Naive thymus-derived CD8-positive, alpha-beta T cell (primary cell): ENCODE measurements at places on chromosomes 5 and 9. TPM values are rescaled to one million over a fixed set of nuclear protein-coding genes. Genes with fewer than 3 reads are reported as not detected.

GRCh38 chr5:172533058-172533398 lies 78.7 kb upstream of the SH3PXD2B start:
- DNase-seq = no peak

DNA sequence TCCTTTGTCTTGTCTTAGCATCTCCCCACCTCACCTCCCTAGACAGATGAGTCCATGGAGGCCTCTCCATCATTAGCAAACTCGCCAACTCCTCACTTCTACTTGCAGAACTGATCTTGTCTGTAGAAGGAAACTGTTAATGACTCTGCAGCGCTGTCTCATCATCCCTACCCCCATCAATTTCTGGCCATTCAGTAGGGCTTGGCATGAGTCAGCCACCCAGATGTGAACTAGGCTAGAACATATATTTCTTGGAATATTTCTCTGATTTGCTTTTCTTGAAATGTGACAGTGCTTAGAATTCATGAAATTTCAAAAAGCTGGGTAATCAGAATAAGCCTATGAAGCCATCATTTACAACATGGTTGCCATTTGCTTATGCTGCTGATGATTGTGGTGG lies 1125.0 kb upstream of the DMAC1 start:
- DNase-seq = no peak

DNA sequence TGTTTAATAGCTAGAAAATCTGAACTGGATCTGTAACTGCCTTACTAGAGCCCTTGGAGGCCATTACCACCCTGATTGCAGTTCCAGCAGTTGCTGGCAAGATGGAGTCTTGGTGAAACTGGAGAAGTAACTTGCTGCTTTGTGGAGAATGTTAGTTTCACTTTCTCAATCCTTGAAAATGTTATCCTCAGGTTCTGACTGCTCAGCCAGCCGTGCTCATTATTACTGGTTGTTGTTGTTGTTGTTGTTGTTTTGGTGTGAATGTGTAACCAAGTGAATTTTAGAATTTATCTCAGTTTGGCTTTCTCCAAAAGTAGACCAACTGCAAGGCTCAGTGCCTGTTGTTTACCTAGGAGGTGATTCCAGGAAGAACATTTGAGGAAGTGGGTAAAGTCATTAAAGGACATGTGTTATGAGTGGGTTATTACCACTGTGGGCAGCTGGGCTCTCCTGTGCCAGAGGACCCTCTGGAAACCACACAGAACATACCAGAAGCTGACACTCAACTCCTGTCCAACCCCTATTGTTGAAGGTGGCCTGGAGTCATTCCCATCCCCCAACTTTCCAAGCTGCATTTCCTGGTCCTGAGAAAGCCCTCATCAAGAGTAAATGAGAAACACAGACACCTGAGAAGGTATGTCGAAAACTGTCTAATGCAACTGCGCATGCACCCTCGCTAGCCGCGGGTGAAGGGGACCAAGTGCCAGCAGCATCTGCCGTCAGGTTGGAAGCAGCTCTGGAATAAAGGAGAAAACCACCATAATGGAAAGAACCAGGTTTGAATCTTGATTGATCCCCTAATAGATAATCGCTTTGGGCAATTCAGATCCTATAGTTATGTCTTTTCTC lies 111.6 kb downstream of the CMYA5 start:
- no peak for DNase-seq

GRCh38 chr5:126636956-126637355 lies 36.2 kb downstream of the PHAX start:
- DNase-seq = no peak

- no peak for DNase-seq
Measured at GRCh38 chr5:105150323-105150722, 1587.7 kb upstream of the NUDT12 start.

- DNase-seq = no peak
Measured at GRCh38 chr5:132384506-132385050, 15.1 kb downstream of the SLC22A5 start.

DNA sequence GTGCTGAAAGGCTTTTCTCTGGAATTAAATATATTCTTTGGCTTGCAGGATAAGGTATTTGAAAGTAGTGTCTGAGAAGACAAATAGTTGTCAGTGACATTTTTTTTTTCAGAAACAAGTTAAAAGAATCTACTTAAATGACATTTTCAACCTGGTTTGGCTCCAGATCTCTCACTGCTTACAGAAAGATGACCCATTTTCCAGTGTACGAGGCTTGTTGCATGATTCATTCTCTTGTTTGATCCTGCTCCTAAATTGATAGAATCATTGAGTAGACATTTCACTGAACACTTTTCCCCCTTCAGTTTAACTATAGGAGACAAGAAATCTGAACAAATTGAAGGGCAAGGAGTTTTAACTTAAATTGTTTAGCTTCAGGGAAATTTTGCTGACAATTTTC lies 546.1 kb downstream of the ZNF608 start:
- DNase-seq = no peak

- no peak for DNase-seq
Measured at GRCh38 chr9:128824911-128825310, 4.7 kb downstream of the SPOUT1 start.

GRCh38 chr5:142756576-142756975 lies 13.6 kb upstream of the ARHGAP26 start:
- no peak for DNase-seq

DNA sequence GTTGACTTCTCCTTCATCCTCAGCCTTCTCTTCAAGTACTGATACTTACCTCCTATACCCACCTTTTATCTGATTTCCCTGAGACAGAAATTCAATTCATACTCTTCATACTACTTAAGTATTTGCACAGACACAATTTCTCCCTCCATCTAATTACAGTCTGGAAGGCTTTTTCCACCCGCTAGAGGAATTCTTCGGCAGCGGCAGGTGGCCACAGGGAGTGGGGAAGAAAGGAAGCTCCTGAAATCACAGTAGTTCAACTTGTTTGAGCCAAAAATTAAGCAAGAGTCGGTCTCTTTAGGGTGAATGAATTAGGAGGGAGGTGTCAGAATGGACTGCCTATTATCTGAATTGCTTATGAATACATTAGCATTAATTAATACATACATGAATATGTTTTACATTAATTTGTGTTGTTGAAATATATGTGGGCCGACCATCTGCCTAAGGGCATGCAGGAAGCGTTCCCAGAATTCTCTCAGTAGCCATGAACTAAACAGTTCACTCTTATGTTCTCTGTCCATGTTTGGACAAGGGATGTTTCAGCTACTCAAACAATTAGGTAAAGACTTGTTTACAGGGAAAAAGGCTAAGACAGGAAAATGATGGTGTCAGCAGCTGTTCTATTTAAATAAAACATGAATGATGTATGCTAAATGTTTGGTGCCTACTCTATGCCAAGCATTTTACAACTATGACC lies 101.4 kb upstream of the SMARCA2 start:
- DNase-seq = no peak

- peak; percentile 40 for DNase-seq
Measured at GRCh38 chr5:157193699-157194424, 13.2 kb downstream of the ITK start.

- no peak for DNase-seq
Measured at GRCh38 chr5:36089989-36090388, 23.3 kb upstream of the UGT3A2 start.

GRCh38 chr5:9062873-9063272 lies 483.0 kb downstream of the SEMA5A start:
- no peak for DNase-seq

GRCh38 chr5:68374796-68375518 lies 159.4 kb downstream of the PIK3R1 start:
- DNase-seq = no peak

GRCh38 chr5:168353216-168353957 lies 61.9 kb downstream of the WWC1 start:
- no peak for DNase-seq

- no peak for DNase-seq
Measured at GRCh38 chr5:107477492-107477891, 193.2 kb downstream of the EFNA5 start.

DNA sequence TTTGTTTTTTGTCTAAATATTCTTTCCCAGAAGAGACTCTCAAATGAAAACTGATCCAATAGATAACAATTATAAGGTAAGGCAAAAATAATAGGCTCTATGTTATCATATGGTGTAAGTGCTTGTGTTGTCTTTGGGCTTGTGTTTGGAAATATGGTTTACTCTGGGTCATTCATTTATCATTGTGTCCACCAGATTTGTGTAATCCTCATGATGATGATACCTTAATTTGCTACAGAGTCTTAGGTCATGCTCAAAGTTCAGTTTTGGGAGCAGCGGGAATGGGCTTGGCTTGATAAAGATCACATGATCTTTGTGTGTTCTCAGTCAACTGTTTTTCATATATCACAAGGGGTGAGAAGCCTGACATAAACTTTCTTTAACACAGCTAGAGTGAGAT lies 34.2 kb downstream of the PLPPR1 start:
- DNase-seq = no peak

DNA sequence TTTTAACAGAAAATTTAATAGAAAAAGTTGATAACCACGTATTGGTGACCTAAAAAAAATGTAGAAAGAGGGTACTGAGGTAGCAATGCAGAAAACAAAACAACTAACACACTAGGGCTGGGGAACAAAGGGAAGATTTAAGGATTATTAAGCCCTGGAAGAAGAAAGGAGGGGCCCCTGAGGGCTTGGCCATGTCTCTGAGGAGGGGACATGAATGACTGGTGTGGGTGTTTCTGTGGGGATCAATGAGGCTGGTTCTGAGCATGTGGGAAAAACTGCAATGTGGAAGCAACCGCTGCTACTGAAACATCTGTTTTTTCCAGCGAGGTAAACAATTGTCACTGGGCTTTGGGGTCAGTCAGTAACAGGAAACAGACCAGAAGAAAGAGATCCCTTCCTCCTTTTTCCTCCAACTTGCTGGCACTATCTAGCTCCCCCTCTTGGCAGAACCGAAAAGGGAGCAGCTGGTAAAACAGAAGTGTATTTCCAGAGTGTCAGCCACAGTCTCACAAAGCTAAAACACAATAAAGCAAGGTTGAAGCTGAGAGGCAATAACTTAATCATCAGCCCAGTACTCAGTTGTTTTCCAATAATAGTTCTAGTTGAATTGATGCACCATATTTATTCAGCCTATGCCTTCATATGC lies 48.3 kb downstream of the ATPSCKMT start:
- no peak for DNase-seq

- no peak for DNase-seq
Measured at GRCh38 chr9:130991778-130992681, 16.9 kb upstream of the LAMC3 start.

DNA sequence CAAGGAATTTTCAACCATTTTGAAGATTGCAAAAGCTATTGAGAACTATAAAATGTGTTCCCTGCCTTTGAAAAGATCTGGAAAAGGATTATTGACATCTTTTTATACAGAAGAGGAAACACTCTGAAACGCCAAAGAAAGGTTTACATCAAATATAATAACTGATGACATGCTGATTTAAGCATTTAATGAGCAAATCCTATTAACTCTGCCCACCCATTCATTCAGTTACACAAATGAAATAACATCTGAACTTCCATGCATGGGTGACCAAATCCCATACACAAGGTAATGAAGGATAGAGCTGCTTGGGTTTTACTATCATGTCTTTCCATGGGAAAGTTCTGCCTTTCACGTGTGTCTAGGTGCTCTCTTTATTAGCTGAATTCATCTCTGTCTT lies 589.4 kb upstream of the WWC1 start:
- DNase-seq = no peak

GRCh38 chr5:113510836-113511451 lies 2.5 kb upstream of the YTHDC2 start:
- no peak for DNase-seq

GRCh38 chr5:38018016-38018415 lies 178.2 kb upstream of the GDNF start:
- DNase-seq = no peak

- DNase-seq = no peak
Measured at GRCh38 chr5:1443991-1444360, 1.3 kb downstream of the SLC6A3 start.

DNA sequence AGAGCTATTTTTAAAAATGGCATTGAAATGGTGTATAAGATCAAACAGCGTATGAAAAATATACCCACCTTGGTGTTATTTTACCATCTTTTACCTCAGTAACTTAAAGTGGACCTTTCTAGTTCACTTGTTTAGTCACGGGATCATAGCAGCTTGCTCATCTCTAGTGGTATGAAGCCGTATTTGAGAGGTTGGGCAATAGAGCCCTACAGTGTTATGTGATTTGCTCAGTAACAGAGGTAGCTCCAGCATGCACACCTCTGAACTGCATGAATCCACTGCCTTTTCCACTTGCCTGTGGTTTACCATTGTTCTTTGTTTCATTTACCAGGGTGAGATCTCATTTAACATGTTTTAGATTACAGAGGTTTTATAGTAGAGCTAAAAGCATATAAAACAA lies 134.4 kb downstream of the ATG10 start:
- DNase-seq = no peak

DNA sequence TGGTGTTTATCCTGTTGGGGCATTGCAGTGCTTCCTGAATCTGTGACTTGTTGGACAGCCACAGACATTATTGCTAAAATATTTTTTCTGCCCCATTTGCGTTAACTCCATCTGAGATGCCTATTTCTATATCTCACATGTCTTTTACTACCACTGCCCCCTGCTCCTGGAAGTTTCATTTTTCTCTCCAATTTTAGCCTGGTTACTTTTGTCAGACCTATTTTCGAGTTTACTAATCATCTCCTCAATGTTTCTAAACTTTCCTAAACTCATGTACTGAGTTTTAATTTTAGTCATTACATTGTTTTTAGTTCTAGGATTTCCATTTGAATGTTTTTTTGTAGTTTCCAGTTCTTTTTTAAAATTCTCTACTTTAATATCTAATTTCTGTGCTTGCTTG lies 17.6 kb downstream of the HAPLN1 start:
- DNase-seq = no peak

GRCh38 chr9:37037503-37038301 lies 3.6 kb upstream of the PAX5 start:
- no peak for DNase-seq

GRCh38 chr5:135069016-135069770 lies 35.2 kb upstream of the PITX1 start:
- no peak for DNase-seq

DNA sequence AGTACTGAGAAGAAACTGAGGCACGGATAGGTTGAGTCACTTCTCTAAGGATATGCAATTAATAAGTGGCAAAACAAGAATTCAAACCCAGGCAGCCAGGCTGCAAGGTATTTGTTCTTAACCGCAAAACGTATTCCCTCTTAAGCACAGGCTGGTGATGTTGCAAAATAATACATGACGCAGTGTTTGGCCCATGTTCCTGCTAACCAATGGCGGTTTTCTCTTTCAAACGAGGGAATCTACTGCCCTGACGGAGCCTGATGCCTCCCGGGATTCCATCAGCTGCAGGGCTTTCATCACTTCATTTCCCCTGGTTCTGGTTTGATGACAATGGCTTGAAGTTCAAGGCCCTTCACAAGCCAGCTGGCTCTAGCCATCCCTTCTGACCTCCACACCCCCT lies 154.8 kb downstream of the SLIT3 start:
- DNase-seq = no peak

WNK2 gene
- total RNA-seq = not detected

CEP72 gene
- total RNA-seq = 27.5 TPM

NOXA1 gene
- 4.5 TPM for total RNA-seq

PHPT1 gene
- total RNA-seq = 29.6 TPM

CDKN2B-AS1 gene
- 0.60 TPM for total RNA-seq

GSN gene
- 7.9 TPM for total RNA-seq

N4BP3 gene
- total RNA-seq = 7.0 TPM

PCDHGB2 gene
- total RNA-seq = 0.47 TPM

ASS1 gene
- not detected for total RNA-seq

EGFLAM gene
- not detected for total RNA-seq

FLT4 gene
- total RNA-seq = 40.6 TPM

PCDHB6 gene
- total RNA-seq = not detected

ALDH1B1 gene
- total RNA-seq = 4.5 TPM

TLX3 gene
- total RNA-seq = not detected

IZUMO3 gene
- not detected for total RNA-seq

SPATA31D4 gene
- not detected for total RNA-seq

TRIP13 gene
- total RNA-seq = 0.60 TPM

PCDHB10 gene
- not detected for total RNA-seq
